GF-D8 (cell line): ENCODE measurements at places on chromosomes 7 and 10.

DNA sequence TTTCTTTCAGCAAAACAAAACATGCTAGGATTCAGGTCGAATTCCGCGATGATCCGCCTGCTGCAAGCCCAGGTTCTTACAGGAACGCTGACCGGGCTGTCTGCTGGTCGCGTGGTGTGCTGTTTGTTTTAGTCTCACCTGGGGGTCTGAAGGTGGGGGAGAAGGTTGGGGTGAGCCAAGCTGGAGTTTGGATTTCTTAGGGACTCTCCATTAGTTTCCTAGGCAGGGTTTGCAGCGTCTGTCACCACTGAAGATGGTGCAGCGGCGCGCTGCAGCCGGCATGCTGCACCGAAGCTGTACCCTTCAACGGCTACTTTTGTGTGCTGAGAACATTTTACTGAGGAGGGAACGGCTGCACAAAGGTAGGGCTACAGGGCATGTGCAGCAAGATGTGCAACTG, 48.7 kb downstream of the GCC1 start:
- DNase-seq = no peak

- no peak for DNase-seq
Measured at GRCh38 chr7:76513817-76514799, 3.8 kb downstream of the UPK3B start.

- DNase-seq = no peak
Measured at GRCh38 chr10:88100281-88100680, 236.9 kb downstream of the PTEN start.

- no peak for DNase-seq
Measured at GRCh38 chr10:96565774-96566173, 21.0 kb downstream of the TM9SF3 start.

- no peak for DNase-seq
Measured at GRCh38 chr7:80387634-80388193, 124.2 kb downstream of the GNAT3 start.

DNA sequence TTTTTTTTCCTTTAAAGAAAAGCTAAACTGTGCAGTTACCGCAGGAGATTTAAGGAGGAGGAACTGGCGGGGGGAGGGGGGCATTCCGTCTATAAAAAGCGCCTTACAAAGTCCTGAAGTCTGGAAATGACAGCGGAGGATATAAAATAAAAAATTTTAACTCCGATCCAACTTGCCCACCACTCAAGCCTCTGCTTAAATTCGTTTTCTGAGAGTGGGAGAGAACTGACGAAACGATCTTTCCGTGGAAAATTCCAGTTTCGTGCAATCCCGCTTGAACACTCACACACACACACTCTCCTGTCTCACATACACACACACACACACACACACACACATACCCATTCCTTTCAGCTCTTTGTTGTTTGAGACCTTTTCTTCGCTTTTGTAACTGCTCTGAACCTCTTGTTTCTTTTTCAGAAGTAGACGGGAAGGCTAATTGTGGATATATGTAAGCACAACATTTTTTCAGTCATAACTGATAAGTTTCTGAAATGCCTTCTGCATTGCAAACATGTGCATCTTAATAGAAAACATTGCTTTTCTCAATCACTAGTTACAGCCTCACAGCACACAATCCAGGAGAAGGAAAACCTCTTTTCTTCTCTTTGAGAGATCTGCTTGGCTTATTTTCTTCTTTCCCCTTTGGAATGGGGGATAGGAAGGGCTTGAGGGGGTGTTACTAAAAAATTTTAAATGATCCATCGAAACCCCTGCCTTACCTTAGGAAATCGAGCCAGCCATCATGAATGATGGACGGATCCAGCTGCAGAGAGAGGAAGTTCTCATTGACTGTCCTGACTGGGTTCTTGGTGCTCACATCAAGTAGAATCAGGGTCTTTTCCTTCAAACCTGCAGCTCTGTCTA, 628 bp downstream of the HPSE2 start:
- no peak for DNase-seq

DNA sequence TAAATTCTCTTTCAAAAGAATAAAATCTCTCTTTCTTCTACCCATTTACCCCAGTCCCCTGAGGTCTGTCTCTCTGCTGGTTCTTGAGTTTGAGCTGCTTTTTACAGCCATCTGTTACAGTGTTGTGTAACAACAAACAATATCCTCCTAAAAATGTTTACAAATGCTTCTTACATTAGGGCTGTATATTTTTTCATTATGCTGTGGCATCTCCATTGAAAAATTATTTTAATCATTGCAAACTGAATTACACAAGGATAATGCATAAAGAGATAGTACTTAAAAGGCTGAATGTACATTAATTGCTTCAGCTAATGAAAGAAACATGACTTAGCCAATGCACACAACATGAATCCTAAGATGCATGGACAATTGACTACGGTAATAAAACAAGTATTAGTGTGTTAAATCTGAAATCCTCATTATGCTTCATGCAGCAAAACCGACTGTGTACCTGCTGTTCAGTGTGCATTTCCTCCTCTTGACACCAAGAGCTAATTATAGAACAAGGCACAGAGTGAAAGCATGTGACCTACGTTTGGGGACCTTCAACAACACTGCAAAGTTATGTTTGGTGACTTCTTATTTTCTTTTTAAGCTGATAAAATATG, 181.7 kb upstream of the RHOBTB1 start:
- DNase-seq = no peak

GRCh38 chr7:2152646-2153045, 80.1 kb downstream of the MAD1L1 start:
- DNase-seq = no peak

DNA sequence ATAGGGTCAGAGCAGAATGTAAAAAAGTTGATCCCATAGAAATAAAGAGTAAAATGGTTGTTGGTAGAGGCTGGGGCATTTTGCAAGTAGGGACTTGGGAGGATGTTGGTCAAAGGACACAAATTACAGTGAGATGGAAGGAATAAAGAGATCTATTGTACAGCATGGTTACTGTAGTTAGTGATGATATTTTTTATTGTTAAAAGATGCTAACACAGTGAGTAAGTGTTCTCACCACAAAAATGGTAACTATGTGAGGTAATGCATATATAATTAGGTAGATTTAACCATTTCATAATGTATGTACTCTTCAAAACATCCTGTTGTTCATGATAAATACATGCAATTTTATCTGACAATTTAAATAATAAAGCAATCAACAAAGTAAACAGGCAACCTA, 280.7 kb upstream of the MAGI2 start:
- DNase-seq = no peak

DNA sequence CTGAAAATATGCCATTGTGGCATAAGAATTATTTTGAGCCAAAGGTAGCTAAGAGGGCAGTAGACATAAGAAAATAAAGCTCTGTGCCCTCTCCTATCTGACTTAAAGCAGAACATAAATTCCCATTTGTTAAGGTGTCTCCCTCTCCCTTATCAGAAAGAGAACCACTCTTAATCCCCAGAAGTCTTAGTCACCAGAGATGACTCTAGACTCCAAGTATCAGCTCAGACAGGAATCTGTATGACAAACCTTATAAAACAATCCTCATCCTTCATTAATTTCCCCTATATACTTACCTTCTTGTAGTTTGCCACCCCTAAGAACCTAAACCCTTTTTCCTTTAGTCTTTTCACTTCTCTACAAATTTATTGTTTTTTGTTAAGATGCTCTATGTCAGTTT, 21.8 kb upstream of the PIP4K2A start:
- no peak for DNase-seq

- no peak for DNase-seq
Measured at GRCh38 chr7:113087071-113087998, 708 bp upstream of the GPR85 start.
